Hematopoietic multipotent progenitor cell treated with erythropoietin and hydrocortisone succinate and interleukin-3 and kit ligand, for 4 days (in vitro differentiated cells): ENCODE measurements at places on chromosomes 7 and 10.

GRCh38 chr7:116679500-116679899 lies 7.5 kb downstream of the MET start:
- DNase-seq: no peak

- DNase-seq: no peak
Observed at GRCh38 chr7:105643384-105643783, 62.1 kb upstream of the EFCAB10 start.

DNA sequence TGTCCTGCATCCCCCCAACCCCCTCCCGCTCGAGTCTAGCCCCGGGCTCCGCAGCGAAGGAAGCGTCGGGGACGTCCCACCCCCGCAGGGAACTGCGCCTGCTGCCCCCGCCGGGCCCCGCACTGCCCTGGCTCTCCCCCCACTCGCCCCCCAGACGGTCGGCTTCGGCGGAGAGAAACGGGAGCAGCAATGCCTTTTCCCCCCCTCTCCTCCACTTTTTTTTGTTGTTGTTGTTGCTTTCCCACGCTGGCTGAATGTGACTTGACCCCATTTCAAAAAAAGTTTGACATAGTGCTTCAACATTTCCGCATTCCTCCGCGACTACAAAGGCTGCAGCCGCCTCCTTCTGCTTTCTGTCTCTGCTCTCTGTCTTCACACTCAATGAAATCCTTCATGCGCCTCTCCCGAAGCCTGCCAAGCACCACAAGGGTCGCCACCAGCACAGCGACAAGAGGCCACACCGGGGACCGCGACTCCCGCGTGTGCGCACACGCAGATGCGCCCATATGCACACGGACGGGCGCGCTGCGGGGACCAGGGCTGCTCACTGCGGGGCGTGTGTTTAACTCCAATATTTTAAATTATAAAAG lies 1.0 kb downstream of the CDK6 start:
- peak; percentile 81 for DNase-seq

DNA sequence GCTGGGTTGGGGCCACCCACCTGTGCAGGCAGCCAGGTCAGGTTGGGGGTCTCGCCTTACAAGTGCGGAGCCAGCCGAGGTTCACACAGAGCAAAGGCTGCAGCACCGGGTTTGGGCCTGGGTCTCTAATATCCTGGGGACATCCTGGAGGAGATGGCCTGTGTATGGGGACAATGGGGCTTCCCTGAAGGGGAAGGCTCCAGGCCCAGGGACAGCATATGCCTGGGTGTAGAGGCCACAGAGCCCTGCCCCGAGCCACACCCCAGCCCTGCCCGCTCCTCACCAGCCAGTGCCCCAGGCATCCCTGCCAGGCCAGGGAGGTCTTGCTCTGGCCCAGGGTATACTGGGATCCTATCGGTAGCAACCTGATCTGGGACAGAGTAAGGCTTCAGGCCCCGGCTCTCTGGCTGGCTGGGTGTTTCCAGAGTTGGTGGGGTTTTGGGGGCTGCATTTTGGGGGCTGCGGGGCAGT lies 9.1 kb downstream of the TTYH3 start:
- DNase-seq: no peak

- peak; percentile 85 for DNase-seq
Observed at GRCh38 chr10:88227342-88228018, 355.6 kb downstream of the RNLS start.

DNA sequence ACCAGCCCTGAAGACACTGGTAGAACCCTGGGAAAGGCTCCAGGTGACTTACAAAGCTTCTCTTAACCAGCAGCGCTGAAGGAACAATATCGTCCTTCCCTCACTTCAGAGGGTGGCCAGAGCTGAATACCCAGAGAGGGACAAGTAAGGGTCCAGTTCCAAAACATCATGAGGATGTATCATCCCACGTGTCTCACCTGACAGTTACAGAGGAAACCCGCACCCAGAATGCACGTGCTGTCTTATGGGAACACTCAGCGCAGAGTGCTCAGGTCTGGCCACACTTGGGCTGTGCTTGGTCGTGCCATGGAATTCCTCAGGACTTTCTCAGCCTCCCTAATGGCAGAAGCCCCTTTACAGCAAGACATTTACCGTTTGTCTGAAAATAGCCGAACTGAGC lies 46.9 kb upstream of the BTBD16 start:
- DNase-seq: no peak
